Activated T-cell treated with anti-CD3 and anti-CD28 coated beads, Interleukin-2, amount 50 U/mL, for 72 hours (primary cell): ENCODE measurements at places on chromosomes 6 and 20.

DNA sequence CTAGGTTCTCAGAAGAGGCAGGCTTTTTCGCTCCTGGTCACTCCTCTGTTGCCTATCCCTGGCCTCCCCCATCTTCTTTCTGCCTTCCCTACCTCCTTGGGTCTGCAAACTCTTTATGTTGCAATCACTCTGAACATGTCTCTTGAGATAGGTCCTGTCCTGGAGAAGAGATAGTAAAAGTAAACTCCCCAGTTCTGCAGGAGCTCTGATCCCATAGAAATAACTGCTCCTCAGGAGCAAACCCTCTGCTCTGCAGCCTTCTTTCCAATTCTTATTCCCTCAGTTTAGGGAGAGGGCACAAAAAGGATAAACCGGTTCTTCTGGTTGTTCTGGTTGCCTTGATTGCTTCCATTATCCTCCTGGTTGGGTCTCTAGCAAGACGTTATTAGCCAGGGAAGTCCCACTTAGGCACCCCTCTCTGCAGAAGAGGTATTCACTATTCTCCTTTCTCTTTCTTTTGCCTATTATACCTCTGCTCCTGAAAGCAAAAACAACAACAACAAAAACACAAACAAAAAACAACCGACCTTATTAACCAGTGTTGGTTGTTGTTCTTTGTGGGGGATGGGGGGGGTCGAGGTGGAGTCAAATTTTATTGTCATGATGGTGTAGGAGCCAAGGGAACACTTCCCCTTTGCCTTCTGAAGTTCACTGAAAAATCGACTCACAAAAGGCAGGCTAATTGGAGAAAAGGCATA lies 973 bp downstream of the TRIM38 start:
- DNase-seq: no peak

DNA sequence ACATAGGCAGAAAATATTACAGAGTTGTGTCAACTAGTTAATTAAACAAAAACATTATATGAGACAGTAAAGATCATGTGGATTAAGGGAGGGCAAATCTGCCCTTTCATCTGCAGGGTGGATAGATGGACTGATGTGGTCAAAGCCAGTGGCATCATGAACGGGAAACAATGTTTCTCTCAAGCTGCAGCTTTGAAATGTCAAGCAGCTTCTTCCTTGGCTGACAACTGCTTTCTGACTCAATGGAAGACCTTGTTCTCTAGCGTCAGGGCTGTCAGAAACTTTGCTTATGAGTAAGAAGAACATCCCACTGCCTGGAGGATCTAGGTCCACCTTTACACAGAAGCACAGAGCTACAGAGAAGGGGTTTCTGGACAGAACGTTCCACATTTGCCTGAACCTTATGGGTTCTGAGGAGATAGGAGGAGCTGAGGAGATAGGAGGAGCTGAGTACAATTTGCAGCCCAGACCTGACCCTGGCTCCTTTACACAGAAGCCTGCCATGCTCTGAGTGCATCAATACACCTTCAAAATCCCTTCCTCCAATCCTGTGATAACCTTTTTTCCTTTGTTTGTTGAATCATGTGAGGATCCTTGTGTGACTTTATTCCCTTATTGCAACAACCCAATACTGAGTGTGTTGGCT lies 6.1 kb downstream of the CST5 start:
- DNase-seq: peak; percentile 27

GRCh38 chr20:53224851-53225250 lies 252.7 kb downstream of the TSHZ2 start:
- DNase-seq: no peak

- DNase-seq: no peak
Observed at GRCh38 chr6:93745306-93745705, 325.9 kb upstream of the EPHA7 start.

DNA sequence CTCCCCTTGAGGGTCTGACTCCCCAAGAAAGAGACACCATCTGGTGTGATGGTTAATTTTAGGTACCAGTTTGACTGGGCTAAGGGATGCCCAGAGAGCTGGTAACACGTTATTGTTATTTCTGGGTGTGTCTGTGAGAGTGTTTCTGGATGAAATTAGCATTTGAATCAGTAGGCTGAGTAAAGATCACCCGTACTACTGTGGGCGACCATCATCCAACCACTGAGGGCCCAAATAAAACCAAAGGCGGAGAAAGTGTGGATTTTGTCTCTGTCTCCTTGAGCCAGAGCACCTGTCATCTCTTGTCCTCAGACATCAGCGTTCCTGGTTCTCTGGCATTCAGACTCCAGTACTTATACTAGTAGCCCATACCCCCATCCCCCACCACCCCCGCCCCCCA lies 7.9 kb upstream of the CNKSR3 start:
- DNase-seq: no peak
